ENCODE measurements at places on chromosomes 12 and 14.

DNA sequence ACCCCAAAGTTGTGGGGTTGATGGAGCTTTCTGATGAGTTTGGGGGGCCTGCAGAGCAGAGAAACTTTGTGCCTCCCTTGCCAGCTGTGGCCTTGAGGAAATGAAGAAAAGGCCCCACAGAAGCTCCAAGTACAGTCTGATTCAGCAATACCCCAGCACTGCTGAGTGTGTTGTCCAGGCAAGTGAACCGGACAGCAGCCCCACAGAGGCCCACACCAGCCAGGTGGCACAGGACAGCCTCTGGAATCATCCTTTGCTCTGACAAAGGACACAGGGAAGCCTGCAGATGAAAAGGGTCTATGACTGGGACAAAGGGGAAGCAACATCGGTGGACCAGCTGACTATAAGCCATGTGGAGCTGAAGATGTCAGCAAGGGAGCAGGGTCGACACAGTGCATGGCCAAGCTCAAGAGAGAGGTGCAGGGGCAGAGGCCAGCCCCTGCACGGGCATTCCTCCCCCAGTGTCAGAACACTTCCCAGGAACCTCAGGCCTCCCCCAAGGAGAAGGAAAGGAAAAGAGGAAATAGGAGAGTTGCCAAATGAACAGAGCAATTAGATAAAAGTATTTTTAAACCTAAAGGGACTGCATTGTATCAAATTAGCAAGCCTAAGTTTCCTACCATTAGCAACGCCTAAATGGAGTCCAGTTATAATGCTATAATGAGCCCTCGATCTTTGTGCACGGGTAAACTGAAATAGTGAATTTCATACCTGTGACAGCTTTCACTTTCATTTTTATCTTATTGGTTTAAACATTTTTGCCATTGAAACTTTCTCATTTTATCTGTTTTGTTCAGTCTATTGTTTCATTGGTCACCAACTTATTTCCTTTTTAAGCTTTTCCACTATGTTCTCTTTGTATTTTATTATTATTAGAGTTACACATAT lies 46.3 kb upstream of the PTGDR start:
- no peak for DNase-seq

- no peak for DNase-seq
Measured at GRCh38 chr12:64125913-64126312, 96.2 kb downstream of the KICS2 start.

DNA sequence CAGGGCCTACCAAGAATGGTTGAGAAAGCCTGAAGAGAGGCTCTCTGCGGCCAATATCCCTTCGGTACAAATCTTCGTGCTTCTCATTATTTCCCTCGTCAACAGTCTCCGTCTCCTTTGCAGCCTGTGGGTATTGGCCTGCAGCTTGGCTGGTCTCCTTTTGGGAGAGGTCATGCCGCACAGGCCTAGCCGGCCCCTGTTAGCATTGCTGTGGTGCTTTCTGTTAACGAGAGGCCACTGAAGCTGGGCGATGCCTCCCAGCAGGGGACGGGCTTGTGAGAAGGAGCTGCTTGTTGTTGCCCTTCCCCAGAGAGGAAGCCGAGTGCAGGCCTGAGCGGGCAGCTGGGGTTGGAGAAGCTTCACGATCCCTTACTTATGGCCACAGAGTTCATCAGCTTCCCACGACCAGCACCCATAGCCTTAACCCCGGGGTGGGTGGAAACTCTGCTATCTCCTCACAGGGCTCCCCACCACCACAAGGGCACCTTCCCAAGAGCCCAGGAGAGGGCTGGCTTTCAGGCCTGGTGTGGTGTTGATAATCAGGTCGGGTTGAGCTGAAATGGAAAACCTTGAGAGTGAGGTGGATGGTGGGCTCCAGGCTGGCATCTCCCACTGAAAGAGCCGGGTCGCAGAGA lies 228.6 kb downstream of the ZFP36L1 start:
- no peak for DNase-seq

GRCh38 chr14:55238019-55238680 lies 33.1 kb upstream of the FBXO34 start:
- DNase-seq = no peak

GRCh38 chr12:32039917-32040575 lies 66.6 kb upstream of the BICD1 start:
- no peak for DNase-seq

DNA sequence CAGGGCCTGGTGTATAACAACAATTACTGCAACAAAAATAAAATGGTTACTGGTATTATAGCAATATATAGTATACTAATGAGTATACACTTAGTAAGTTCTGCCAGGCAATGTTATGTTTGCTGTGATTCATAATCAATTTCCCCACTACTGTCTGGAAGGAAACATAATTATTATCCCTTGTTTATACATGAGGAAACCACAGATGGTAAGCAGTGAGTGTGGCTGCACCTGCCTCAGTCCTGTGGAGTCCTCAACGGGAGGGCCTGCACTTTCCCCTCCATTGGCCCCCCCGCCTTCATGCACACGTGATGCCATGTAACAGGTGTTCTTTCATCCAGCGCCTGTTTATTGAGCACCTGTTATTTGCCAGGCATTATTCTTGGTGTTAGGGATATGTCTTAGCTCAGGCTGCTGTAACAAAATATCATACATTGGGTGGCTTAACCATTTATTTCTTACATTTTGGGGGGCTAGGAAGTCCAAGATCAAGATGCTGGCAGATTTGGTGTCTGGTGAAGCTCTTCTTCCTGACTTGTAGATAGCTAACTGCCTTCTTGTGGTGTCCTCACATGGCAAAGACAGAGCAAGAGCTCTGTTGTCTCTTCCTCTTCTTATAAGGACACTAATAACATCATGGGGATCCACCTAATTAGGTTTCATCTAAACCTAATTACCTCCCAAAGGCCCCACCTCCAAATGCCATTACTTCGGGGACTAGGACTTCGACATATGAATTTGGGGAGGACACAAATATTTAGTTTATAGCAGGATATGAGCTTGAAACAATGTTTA lies 59.5 kb upstream of the CHGA start:
- no peak for DNase-seq

DNA sequence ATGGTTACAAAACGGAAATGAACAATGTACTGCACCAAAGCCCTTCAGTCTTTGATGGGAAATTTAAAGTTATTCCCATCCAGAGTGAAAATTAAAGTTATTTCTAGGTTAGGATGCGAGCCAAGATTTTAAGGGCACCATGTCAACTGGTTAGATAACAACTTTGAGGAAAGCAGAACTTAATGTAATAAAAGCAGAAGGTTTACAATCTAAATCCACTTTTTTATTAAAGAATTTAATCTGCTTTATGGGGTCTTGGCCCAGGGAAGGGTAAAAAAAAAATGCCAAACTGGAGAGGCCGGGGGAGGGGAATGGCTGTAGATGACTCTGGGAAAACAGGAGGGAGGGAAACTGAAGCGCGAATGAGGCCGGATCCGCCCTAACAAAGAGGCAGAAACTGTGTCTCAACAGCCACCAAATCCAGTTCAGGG lies 108.2 kb upstream of the ATF7IP start:
- DNase-seq = no peak

- DNase-seq = no peak
Measured at GRCh38 chr14:49971156-49972130, 78.6 kb downstream of the ARF6 start.

DNA sequence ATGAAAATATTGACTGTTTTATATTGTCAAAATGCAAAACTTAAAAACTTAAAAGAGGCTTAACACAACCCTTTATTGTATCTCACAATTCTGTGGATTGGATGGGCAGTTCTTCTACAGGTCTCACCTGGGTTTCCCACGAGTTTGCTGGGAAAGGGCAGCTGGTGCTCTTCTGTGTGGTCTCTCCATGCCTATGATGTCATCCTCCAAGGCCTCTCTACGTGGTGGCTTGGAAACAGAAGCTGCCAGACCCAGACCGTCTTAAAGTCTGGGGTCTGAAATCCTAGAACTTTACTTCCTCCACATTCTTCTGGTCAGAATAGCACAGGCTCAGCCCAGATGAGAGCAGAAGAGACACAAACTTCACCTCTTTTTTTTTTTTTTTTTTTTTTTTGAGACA lies 36.5 kb upstream of the KICS2 start:
- DNase-seq = no peak

DNA sequence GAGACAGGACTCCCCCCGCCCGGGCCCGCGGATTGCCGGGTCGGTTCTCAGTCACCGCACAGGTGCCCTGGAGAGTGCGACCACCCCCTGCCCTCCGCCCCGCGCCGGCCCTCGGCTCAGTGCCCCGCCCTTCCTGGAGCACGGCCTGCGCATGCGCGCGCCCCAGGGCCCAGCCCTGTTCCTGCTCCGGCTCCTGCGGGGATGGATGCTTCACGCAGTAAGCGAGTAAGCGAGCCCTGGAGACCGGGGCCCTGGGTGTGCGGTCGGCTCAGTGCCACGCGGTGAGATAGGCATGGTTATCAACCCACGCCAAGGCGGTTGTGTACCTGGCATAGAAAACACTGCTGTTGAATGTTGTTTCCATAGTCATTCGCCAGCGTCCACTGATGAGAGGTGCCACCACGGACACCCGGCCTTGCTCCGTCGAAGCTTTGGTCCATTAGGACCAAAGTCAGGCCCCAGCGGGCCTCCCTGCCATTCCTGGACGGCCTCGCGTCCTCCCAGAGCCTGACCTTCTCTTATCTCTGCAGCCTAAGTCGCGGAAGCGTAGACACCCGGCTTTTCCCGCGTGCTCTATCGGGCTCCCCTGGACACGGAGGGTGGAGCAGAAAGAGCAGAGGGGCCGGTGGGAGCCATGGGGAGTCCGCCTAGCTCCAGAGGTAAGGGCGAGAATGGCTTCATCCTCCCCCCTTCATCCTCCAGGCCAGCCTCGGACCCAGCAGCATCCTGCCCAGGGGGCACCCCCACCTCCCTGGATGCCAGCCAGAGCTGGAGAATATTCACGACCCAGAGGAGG lies 90.6 kb downstream of the PAPOLA start:
- peak; percentile 55 for DNase-seq

DNA sequence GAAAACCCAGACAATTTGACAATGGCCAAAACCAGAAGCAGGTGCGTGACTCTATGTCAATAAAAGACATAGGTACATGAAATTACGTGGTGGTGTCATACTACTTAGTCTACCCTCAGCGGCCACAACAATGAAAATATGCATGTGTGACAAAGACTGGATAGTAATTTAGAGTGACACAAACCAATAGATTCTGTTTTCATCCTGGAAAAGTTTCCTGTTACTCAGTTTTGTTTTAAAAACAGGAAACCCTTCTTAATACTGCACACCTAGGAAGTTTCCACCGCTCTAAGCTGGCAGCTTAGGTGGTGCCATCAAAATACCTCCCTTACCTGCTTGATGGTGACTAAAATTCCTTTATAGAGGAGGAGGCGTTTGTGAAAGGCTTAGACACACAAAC lies 15.1 kb downstream of the POU6F1 start:
- no peak for DNase-seq

DNA sequence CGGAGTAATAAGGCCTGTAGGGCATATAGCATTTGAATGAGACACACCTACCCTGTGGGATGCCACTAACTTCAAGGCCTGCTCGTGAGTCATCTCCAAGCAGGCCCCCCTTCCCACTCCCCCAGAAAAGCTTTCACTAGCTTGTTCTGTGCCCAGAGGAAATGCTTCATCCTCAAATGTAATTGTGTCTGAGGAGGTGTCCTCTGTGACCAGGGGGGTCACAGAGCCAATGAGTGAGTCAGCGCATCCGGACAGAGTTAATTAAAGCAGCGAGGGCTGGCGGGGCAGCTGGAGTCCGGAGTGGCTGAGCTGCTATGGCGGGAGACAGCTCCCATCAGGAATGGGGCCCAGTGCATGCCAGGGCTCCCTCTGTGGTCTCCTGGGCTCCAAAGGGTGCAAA lies 27.0 kb upstream of the ESRRB start:
- DNase-seq = no peak

- DNase-seq = no peak
Measured at GRCh38 chr12:115811929-115812328, 465.6 kb downstream of the MED13L start.

- DNase-seq = peak; percentile 10
Measured at GRCh38 chr12:2959505-2960389, 550 bp downstream of the TEAD4 start.

DNA sequence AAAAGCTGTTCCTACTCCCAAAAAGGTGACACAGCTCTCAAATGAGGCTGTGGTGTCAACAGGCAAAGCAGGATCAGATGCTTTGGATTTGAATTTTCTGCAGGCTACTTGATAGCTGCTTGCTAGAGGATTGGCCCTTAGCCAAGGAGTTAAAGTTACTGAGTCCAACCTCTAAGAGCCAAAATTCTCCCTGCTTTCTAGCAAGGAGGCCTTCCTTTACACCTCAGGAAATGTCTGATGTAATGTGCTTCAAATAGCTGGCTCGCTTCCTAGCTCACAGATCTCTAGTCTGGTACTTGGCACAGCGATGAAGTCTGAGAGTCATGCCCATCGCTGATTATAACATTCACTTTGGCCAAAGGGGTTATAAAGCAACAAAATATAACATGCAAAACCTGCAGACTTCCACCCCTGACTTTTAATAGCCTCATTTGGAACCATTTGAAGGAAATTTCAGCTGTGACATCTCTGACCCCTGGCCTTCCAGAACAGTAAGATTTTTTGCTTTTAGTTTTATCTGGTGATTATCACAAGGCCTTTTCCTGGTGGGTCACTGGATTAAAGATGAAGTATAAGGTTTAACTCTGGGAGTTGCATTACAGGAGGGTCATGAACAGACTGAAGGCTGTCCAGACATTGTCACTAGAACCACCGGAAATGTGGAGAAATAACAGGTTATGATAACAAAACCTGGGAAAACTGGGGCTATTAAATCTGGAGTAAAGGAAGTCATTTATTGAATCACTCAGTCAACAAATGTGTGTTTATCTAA lies 189.7 kb downstream of the EPS8 start:
- no peak for DNase-seq

- DNase-seq = no peak
Measured at GRCh38 chr12:41467591-41468325, 279.6 kb downstream of the PDZRN4 start.

- no peak for DNase-seq
Measured at GRCh38 chr12:22396735-22397134, 62.2 kb upstream of the ST8SIA1 start.

GRCh38 chr14:20652996-20653975 lies 11.8 kb upstream of the OR6S1 start:
- DNase-seq = peak; percentile 64

DNA sequence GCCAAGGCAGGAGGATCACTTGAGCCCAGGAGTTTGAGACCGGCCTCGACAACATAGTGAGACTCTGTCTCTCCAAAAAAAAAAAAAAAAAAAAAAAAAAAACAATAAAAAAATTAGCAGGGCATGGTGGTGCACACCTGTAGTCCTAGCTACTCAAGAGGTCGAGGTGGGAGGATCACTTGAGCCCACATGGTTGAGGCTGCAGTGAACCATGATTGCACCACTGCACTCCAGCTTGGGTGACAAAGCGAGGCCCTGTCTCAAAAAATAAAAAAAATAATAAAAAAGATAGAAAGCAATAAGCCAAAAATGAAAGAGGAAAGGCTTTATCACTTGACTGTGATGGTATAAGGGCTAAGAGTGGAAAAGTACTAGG lies 10.2 kb upstream of the PEBP1 start:
- DNase-seq = no peak

- no peak for DNase-seq
Measured at GRCh38 chr12:118212606-118213005, 76.7 kb downstream of the PEBP1 start.
